ENCODE measurements at places on chromosomes 12 and 14.

- DNase-seq: no peak
These were observed 365.6 kb downstream of the NELL2 start for GRCh38 chr12:44510510-44510909.

- no peak for DNase-seq
These were observed 44.4 kb upstream of the GNG2 start for GRCh38 chr14:51816031-51816430.

GRCh38 chr14:44461811-44462210, 45.3 kb downstream of the FSCB start:
- DNase-seq: no peak

GRCh38 chr14:58738876-58739275, 101.1 kb downstream of the DACT1 start:
- DNase-seq: no peak

DNA sequence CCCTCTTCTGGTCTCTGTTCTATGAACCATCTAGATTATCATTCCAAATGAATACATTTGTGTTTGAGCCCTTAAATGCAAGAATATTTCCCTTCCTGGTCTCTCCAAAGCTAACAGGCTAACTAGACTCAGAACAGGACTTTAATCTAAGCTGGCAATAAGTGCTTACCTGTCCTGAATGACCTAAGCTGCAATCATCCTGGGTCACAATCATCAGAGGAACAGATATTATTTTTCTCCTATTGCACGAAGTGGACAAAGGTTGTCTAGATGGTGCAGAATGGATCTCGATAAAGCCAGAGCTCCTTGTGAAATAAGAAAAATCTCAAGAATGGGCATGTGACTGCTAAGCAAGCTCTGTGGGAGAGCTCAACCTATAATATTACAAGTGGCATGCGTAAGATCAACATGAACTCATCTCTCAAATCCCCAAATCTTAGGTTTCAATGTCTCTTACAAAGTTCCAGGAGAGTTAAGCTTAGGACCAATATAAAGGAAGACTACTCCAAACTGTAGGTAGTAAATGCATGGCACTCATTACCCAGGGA, 10.6 kb upstream of the NUMB start:
- DNase-seq: no peak

- no peak for DNase-seq
These were observed 151.2 kb downstream of the AKAP6 start for GRCh38 chr14:32480337-32480736.

DNA sequence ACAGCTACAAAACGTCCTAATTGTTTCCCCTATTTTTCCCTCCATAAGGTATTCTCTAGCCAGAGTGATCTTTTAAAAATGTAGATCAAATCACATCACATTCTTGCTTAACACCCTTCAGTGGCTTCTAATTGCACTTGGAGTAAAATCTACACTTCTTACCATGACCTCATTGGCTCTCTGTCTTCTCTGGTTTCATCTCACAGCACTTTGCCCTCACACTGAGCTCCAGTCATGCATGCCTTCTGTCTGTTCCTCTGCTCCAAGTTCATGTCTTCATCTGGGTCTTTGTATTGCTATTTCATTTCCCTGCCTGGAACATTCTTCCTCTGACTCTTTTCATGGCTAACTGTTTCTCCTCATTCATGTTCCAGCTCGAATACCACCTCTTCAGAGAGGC, 220.4 kb upstream of the GARIN6 start:
- no peak for DNase-seq

DNA sequence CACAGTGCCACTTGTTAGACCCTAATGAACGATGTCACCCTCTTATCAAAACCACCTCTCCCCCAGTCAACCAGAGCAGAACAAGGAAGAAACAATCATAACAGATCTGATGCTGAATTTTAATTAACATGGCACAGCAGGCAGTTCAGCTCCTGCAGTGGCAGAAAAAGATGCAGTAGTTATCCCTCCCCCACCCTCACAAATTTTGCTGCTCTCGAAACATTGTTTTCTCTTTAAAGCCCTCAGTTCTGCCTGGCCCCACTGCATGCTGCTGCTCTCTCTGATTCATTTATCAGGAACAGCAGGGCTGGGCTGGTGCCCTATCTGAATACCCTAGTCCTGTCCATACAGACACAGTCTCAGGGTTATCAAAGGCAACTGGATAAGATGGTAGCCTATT, 12.2 kb downstream of the CCDC175 start:
- DNase-seq: no peak

- DNase-seq: no peak
These were observed 97.2 kb upstream of the TMEM260 start for GRCh38 chr14:56482310-56482911.

GRCh38 chr14:39628087-39628486, 195.9 kb upstream of the FBXO33 start:
- no peak for DNase-seq

DNA sequence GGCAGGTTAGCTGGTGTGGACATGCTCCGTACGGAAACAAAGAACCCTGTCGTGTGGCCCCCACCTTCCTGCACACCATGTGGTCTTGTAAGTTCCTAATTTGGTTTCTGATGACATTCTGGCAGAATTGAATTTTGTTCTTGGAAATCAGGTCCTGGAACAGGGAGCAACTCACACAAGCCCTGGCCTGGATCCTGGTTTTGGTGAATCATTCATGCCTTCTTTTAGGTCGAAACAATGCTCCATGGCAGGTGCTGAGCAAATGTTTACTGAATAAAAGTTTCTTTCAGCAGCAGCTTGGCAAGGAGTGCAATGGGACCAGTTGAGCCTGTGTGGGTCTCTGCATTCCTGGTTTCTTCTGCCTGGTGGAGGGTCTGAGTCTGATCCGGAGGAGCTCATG, 978.4 kb downstream of the BCL11B start:
- DNase-seq: no peak

GRCh38 chr12:11650286-11651281, 1.1 kb downstream of the ETV6 start:
- peak; percentile 21 for DNase-seq

GRCh38 chr12:29883941-29884554, 100.3 kb upstream of the TMTC1 start:
- DNase-seq: no peak

DNA sequence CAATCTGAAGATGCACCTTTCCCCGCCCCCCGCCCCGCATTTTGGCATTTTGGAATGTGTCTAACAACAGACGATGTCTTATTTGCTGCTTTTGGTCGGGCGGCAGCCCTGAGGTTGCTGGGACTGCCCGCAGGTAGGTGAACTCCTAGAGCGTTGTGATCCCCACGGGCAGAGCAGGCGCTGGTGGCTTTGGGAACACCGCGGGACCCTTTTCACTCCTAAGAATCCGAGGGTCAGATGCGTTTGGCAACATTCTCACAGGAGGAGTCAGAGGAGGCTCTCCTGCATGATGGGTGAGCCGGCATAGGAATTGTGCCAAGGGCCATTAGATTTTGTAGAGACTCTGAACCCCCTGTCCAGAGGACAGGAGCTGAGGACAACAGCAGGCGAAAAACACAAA, 41.9 kb downstream of the HCAR2 start:
- no peak for DNase-seq

GRCh38 chr14:31969699-31970240, 107.3 kb upstream of the ARHGAP5 start:
- DNase-seq: no peak

DNA sequence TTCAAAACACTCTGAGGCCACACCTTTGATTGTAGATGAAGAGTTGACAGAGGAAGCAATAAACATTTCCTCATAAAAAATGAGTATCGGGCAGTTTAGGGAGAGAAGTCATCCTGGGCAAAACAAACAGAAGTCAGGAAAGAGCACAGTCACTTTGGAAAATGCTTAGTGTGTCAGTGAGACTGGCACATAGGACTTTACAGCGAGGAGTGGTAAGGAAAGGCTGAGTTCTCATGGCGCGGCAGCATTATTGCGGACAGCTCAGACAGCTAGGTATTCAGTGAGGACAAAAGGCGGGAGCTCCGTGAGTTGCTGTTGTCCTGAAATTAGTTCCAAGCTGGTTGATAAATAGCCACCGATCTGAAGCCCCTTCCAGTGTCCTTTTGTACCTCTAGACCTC, 229.9 kb downstream of the SNAPC1 start:
- no peak for DNase-seq

DNA sequence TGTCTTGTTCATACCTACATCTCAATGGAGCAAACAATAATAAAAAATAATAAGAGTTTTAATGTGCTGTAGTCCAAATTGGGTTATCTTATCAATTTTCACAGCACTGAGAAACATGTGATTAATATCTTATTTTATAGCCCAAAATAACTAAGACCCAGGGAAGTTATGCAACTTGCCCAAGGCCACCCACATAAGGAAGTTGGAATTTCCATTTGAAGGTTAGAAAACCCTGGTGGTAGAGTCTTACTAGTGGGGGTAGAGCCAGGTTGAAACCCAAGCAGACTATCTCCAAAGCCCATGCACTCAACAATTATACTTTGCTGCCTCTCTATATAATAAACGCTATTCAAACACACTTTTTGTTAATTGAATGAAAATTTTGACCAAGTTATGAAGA, 270.0 kb upstream of the CAND1 start:
- DNase-seq: no peak

DNA sequence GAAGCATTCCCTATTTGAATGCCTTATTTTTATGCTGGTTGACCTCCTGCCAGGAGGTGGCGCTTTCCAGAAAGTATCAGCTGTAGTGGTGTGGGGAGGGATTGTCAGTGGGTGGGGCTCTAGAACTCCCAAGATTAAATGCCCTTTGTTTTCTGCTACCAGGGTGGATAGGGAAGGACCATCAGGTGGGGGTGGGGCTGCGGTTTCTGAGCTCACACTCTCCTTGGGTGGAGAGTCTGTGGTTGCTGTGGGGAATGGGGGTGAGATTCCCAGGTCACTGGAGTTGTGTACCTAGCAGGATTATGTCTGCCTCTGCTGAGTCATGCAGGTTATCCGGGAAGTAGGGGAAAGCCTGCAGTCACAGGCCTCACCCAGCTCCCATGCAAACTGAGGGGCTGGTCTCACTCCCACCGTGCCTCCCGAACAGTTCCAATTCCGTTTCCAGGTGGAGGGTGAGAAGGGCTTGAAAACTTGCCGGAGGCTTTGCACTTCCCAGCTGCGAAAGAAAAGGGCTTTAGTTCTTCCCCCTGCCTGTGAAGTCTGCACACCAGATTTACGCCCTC, 68.3 kb downstream of the ALG10B start:
- no peak for DNase-seq

GRCh38 chr14:75714991-75715390, 53.9 kb downstream of the TTLL5 start:
- no peak for DNase-seq

- DNase-seq: peak; percentile 83
These were observed 97.9 kb downstream of the RFLNA start for GRCh38 chr12:124392667-124393413.

DNA sequence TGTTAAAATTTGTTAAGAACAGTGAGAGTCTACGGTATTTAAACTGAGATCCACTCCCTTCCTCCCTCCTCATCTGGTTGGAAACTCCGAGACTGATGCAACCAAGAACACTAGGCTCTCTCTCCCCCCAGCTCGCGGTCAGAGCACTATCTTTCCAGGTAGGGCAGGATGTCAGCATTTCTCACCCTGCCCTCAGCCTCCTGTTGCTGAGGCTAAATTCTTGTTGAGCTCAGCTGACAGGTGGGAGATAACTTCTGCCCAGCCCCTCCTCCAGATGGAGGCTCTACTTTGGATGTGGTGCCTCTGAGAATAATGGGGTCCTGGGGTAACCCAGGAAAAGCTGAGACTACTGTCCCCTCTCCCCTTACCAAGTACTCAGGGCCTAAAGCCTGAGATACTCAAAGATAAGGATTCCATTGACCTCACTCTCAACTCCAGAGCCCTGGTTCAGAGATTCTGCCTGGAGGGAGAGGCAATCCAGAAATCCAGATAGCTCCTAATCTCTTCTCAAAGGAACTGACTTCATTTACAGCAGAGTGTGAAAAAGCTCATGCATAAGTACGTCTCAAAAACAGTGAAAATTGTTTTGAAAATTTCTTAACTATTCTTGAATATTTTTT, 110.1 kb downstream of the EML5 start:
- DNase-seq: no peak

- DNase-seq: no peak
These were observed 2.2 kb downstream of the LRFN5 start for GRCh38 chr14:41608681-41609390.

DNA sequence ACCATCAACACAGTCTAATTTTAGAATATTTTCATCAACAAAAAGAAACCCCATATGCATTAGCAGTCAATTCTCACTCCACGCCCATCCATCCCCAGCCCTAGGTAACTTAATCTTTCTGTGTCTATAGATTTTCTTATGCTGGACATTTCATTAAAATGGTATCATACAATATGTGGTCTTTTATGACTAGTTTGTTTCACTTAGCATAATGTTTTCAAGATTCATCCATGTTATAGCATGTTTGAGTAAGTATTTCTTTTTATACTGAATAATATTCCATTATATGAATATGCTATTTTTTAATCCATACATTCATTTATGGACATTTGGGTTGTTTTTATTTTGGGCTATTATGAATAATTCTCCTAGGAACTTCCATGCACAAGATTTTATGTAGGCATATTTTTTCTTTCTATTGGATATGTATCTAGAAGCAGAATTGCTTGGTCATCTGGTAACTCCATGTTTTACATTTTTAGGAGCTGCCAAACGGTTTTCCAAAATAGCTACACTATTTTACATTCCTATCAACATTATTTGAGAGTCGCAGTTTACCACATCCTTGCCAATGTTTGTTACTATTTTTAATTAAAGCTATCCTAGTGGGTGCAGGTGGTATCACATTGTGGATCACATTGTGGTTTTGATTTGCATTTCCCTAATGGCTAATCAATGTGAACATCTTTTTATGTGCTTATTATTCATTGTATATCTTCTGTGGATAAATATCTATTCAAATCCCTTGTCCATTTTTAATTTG, 49.0 kb downstream of the RERG start:
- DNase-seq: no peak

DNA sequence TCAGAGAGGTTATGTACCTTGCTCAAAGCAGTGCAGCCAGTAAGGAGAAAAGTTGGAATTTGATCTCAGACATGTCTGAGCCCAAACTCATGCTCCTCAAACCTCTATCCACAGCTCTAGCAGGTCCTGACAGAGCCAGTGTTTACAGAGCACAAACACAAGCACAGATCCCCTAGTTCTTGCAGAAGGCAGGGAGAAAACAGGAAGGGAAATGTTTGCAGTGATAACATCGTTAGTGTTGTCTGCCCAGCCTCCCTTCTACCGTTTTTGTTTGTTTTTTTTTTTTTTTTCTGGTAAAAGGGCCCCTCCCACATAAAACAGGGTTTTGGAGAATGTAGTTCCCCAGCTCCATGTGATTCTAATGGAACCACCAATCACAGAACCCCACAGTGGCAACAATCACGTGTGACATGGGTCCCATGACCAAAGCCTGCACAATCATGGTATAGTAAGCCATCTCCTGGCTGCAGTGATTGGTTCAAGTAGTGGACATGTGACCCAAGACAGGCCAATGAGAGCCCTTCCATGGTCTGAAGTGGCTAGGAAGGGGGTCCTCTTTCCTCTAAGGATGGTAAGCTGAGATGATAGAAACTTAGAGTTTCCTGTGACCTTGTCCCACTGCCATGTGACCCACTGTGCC, 513.4 kb downstream of the MED13L start:
- DNase-seq: no peak

DNA sequence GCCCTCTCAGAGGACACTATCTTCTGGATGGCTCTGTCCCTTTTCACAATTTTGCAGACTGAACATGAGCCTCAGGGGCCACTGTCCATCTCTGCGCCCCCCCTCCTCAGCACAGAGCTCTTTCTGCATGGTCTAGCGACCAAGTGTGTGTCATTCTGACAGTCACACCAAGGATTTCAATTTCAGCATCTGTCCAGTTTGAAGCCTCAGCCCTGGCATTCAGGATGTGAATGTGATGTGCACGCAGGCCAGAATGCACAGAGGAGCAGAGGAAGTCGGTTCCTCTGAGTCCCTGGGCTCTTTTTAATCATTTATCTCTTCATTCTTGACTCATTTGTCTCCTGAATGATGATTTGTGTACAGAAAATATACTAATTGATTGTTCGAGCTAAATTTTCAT, 102.0 kb upstream of the PWP1 start:
- no peak for DNase-seq

Measured in AG08396 (cell line).